ENCODE measurements at places on chromosomes 3 and 15.

- no peak for DNase-seq
Measured at GRCh38 chr3:120640231-120640630, 41.8 kb downstream of the HGD start.

GRCh38 chr15:30030345-30030744 is 52.4 kb upstream of the GOLGA8J start:
- no peak for DNase-seq

DNA sequence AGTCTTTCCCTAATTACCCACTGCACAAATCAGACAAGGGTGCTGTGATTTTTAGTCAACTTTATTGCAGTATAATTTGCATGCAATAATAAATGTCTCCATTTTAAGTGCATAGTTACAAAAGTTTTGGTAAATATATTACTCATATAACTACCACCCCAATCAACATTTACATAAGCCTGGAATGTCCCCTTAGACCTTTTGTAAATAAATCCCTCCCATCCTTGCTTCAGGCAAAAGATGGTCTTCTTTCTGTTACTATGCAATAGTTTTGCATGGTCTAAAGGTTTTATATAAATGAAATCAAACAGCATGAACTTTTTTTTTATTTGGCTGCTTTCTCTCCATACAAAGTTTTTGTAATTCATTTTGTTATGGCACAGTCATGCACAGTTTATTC is 235.4 kb downstream of the PYDC2 start:
- DNase-seq = no peak

- no peak for DNase-seq
Measured at GRCh38 chr3:198090795-198091332, 130.8 kb downstream of the LMLN start.

DNA sequence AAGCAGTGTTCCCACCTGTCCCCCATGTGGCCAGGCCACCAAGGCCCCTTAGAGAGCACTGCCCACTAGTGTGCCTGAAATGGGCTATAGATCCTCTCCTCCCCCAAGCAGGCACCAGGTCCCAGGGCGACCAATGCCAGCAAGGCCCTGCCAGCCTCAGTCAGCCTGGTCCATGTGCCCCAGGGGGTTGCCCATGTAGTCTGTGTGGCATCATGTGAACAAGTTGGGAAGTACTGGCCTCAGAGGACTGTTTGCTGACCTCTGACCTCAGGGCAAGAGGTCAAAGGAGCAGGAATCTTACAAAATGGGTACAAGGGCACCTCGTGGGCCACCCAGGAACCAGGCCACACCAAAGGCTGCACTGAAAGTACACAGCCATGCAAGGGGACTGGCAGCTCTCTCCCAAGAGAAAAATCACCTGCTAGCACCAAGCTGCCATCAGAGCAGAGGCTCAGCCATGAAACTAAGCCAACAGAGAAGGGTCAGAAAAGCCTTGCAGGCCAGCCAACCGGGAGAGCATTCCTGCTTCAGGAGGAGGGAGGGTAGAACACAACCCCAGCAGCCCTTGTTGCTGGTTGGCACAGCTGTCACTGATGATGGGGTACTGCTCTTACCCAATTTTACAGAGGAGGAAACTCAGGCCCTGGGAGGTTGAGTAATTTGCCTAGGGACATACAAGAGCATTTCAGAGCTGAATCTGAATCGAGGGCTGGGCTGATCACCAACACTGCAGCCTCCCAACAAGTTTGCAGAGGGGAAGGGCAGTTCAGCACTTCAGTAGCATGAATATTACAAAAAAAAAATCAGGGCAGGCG is 5.2 kb upstream of the FURIN start:
- DNase-seq = no peak
